ENCODE measurements at places on chromosomes 16 and 17. TPM values are rescaled to one million over a fixed set of nuclear protein-coding genes. Genes with fewer than 3 reads are reported as not detected.

Gene CCL7
- not detected for total RNA-seq

Gene PITPNM3
- total RNA-seq: 0.31 TPM

Gene SLC5A10
- total RNA-seq: not detected

Gene TRIM65
- 45.7 TPM for total RNA-seq

GRCh38 chr16:80733407-80733806 lies 71.0 kb downstream of the CDYL2 start:
- DNase-seq: no peak

- no peak for DNase-seq
Measured at GRCh38 chr17:30200106-30200505, 35.4 kb downstream of the SLC6A4 start.

- DNase-seq: no peak
Measured at GRCh38 chr17:10775058-10775457, 28.8 kb downstream of the TMEM238L start.

DNA sequence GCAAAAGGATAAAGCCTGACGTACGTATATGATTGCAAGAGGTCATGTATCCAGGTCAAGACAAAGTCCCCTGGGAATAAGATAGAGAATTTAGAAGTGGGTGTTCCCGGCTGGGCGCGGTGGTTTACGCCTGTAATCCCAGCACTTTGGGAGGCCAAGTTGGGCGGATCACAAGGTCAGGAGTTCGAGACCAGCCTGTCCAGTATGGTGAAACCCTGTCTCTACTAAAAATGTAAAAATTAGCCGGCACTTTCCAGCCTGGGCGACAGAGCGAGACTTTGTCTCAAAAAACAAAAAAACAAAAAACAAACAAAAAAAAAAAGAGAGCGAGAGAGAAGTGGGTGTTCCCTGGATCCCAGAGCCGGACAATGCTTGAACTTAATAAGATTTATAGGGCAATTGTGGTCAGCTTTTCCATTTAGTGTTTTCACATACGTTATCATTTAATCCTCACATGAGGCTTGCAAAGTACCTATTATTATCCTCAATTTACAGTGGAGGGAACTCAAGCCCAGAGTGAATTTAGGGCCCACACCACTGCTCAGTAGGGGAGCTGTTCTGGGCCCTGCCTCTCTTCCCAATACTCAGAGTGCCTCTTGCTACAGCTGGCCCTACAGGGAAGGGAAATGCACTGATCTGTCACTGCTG lies 481 bp upstream of the GLTPD2 start:
- DNase-seq: no peak

GRCh38 chr17:50183421-50183994 lies 17.7 kb downstream of the SGCA start:
- no peak for DNase-seq

Data from K562 (cell line).